ENCODE measurements at places on chromosomes 1 and 21.
A peak's percentile ranks its signal among the peaks of the same experiment; 100 is the strongest.

- DNase-seq = no peak
These were observed 97.0 kb upstream of the CHODL start for GRCh38 chr21:18147678-18148077.

- DNase-seq = peak; percentile 22
These were observed 891 bp downstream of the RPS6KA1 start for GRCh38 chr1:26530410-26530894.

DNA sequence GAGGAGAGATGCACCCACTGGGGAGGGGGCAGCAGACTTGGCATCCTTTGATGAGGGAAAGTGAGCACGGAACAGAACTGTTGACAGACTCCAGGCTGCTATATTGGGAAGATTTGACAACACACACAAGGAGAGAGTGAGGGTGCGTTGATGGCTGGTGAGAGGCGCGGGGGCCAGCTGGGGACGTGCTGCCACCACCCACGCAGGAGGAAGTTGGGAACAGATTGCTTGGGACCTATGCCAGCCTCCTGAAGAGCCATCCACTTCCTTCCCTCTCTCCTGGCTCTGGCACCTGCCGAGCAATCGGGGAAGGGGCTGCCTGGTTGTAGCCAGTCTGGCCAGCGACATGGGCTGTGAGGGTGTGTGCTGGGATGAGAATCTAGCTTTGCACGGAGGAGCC lies 223.7 kb upstream of the CSF3R start:
- no peak for DNase-seq

DNA sequence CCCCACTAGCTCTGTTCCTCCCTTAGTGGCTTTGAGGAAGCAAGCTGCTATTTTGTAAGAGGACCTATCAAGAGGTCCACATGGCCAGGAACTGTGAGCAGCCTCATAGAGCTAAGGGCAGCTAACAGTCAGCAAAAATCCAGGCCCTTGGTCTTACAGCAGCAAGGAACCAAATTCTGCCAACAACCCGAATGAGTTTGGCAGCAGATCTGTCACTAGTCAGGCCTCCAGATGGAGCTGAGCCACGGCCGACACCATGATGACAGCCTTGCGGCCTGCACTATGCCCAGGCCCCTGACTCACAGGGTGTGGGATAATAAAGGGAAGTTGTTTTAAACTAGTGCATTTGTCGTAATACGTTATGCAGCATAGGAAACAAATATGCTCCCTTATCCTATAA lies 28.0 kb upstream of the H3-3A start:
- DNase-seq = peak; percentile 97

DNA sequence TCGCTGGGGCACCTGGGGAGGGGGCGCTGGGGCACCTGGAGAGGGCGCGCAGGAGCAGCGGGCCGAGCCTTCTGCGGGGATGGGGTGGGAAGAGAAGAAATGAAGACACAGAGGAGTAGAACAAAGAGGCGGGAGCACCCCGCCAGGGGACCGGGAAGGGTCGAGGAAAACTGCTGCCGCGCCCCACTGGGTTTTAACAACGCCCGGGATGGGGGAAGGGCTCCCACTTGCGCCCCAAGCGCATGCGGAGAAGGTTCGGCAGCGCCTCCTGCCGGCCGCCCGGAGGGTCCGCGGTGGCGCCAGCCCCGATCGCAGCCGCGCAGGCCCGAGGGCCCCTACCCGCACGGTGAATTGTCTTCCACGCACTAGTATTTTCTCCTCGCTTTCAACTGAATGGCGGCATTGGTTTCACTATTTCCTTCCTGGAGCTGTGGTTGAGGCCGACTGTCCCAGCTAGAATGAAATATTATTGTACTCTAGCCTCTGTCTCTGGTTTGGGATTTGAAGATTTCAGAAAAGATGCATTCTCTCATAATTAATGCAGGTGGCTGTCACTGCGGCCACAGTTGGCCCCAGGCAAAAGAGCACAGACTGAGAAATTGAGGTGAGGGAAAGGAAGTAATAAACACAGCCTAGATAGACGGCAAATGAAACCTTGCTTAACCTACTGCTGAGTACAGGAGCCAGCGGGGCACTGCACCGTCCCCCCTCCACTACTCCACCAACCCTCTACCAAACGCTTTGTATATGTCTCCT lies 57.3 kb downstream of the MAB21L3 start:
- no peak for DNase-seq

DNA sequence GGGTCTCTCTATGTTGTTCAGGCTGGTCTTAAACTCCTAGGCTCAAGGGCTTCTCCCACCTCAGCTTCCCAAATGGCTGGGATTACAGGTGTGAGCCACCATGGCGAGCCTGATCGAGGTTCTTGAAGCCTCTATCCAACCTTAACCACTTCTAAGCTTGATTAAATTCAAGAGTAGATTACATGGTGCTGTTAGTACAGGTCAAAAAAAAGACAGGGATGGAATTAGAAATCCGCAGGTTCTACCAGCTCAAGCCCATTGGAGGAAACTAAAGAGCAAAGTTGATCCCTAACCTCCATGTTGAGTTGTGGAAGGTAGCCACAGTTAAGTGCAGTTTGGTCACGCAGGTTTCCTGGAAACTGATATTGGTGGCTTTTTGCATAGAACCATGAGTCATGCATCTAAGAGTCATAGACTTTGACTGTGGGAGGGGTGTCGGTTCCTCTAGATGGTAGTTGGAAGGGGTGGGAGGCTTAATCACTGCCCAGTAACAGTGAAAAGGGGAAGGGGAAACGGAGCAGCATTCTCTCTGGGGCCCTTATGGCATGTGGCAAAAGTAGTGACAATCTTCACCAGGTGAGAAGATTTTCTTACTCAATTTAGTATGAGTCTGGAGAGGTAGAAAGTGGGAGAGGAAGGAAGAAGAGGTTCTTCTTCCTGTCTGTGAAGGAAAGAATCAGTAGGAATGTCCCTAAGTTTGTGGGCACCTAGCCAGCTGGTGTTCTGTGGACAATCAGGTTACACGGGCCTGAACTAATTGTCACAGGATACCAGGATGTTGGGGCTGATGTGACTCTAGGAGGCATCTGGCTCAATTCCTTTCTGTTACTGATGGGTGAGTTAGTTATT lies 7.0 kb downstream of the CD53 start:
- DNase-seq = peak; percentile 81

DNA sequence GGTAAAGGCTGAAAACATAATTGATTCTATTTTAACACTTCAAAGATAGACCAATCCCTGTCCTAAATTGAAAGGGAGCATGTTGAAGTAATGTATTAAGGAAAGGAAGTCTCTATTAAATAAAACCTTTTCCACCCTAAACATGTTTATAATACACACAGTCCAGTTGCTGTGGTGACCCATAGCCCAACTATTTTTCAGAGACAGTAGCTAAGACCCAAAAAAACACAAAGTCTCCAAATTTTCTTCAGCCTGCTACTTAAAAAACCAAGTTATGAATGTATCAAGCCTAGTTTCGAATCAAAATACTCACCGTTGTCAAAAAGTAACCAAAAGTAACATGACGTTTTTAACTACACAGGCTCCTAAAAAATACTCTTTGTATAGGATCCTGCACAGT lies 1.6 kb downstream of the ELK4 start:
- DNase-seq = no peak

- DNase-seq = no peak
These were observed 9.8 kb upstream of the KCNQ4 start for GRCh38 chr1:40773748-40774265.

DNA sequence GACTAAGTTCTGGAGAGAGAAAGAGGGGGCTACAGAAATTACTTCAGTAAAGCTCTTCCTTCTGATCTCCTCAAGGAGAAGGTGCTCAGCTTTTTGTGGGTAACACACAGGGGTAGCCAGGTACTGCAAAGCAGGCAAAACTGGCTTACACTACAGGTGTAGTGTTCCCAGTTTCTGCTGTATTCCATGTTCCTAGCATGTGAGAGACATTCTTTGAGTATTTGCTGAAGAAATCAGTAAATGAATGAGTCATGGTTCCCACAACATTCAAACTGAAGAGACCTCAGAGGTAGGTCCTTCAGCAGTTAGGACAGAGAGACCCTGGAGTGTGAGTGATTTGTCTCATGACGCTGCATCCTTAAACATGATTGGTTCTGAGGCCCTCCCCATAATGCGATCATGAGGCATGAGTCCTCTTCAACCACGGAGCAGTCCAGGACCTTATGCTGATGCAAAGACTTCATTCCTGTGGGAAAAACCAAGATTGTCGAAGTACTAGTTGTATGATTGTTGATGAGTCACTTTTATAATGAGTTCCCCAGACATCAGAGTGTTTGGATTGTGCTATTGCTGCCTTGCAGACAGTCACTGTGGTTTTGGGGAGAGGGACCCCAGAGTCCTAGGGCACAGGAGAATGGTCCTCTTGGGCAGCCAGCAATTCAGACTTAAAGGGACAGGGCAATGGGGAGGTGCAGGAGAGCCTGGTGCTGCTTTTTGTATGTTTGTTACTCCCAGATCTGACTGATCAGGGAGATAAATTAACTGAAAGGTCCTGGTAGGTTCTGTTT lies 2.7 kb upstream of the OR10J4 start:
- DNase-seq = no peak

- DNase-seq = peak; percentile 19
These were observed 156.0 kb downstream of the GLUL start for GRCh38 chr1:182235604-182235951.

DNA sequence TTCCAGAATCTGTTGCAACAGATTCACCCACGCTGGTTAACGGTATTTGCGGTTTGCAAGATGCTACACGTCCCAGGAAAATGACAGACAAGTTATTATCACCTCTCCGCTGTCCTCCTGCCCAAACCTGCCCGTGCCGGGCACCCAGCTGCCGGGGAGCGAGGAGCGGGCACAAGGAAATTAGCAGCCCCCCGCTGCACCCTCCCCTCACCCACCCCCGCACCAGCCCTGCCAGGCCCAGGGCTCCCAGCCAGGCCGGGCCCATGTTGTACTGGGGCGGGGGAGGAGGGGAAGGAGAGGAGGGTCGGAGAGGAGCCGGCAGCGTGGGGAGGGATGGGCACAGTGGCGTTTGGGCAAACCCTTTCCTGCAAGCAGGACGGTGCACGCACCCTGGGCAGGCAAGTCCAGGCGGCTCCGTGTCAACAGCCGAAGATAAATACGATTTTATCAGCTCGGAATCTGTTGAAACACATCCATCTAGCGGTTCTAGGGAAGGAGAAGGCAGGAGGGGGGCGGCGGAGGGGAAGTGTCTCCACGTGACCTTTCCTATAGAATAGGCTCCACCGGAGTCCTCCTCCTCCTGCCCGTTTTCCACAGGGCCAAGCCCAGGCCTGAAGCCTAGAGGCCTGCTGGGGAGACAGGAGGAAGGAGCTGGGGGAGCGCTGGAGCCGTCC lies 35.1 kb upstream of the CCDC27 start:
- DNase-seq = peak; percentile 33

- no peak for DNase-seq
These were observed 24.2 kb upstream of the HSD3B1 start for GRCh38 chr1:119482517-119483425.

DNA sequence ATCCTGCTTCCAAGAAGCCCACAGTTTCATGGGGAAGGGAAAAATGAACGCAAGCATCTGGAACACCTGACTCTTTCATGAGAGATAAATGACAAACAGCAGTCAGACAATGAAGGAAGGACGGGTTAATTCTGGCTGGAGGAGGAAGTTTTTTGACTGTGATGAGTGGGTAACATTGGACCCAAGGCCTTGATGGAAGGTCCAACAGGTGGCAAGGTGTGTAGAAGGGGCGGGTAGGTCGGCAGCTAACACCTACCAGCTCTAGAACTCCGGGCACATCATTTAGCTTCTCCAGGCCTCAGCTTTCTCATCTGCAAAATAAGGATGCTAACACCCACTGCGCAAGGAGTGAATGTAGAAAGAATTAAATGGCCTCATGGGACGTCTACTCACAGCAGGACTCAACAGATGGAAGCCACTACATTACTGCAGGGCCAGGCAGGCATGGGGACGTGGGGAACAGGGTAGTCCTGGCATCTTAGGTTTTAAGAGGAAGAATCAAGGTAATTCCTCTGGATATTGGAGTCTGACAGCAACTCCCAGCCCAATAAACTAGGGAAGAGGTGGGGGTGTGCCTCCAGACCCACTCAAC lies 12.9 kb downstream of the GLIS1 start:
- no peak for DNase-seq

DNA sequence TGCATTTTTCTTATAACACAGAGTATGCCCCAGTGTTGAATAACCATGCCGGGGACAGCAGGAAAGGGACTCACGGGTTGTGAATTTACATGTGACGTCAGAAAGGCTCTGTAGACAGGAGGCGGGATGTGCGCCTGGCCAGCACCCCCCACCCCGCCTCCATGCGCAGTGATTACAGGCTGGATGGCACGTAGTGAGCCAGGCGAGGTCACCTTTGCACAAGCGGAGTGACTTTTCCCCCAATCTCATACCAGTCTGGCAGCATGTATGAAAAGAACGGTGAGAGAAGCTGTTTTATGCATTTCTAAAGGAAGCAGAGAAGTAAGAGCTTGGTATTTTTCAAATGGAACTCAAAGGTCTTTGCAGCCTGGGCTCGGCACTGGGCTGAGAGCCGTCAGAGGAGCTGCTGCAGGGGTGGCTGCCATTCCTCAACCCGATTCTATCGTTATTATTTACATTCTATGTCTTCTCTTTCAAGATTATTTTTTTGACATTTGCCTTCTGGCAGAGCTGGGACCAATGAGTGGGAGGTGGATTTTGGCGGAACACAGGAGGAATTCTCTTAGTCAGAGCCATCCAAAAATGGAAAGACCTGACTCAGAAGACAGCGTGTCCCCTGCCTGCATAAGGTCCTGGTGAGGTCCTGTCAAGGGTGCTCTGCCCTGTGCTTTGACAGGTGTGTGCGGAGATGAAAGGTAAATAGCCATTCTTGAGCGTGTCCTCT lies 115.6 kb upstream of the SLC45A1 start:
- DNase-seq = no peak
